ENCODE measurements at places on chromosomes 7 and 10.
A peak's percentile ranks its signal among the peaks of the same experiment; 100 is the strongest.

- no peak for DNase-seq
Measured at GRCh38 chr7:139673230-139673629, 104.6 kb downstream of the HIPK2 start.

DNA sequence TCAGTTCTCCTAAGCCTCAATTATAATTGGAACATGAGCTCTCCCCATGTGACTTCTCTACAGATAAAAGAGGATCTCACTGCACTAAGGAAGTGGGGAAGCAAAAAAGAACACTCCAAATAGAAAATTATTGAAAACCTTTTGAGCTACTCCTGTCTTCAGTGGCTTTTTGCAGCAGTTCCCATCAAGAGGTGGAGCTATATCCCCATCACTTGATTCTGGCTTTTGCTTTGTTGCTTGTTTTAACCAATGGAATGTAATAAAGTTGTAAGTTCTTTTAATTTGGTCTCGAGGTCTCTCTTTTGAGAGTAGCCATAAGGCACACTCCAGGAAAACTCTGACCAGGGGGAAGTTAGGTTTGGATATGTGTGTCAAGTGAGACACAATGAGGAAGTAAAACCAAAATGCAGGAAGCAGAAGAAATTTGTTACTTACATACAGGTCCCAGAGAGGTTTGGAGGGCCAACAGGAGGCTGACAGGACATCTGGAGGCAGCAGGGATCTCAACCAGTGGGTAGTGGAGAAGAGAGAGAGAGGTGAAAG is 569.4 kb downstream of the HTR7 start:
- peak; percentile 43 for DNase-seq

DNA sequence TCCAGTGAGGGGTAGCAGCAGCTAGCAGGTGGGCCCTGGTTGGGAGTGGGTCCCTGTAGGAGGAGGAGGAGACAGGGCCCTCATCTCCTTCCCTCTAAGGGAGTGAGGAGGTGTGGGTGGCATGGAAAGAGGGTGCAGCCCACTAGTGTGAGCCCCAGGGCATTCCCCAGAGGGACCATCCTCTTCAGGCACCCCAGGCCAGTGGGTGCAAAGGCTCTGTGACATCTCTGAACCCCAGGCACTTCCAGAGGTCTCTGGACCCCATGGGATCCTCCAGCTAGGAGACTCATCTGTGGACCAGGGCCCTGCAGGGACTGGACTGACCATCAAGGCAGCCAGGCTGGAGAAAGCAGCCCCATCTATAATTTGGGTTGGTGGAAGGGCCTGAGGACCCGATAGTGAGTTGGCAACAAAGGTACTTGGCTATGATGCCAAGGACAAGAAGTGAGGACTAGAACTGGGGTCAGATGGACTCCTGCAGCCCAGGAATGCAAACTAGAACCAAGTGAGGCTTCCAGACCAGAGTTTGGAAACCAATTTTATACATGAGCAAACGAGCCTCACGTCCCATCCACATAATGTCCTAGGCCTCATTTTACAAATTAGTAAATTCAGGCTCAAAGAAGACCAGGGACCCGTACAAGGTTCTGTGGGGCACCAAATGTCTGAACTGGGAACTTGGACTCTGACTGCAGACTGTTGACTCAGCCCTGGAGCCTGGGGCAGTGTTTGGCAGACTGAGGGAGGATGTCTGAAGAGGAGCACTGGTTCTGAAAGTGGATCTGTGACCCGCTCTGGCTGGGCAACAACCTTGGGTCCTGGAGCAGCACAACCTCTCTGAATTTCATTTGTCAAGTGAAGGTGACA is 1.4 kb upstream of the VSTM4 start:
- no peak for DNase-seq

DNA sequence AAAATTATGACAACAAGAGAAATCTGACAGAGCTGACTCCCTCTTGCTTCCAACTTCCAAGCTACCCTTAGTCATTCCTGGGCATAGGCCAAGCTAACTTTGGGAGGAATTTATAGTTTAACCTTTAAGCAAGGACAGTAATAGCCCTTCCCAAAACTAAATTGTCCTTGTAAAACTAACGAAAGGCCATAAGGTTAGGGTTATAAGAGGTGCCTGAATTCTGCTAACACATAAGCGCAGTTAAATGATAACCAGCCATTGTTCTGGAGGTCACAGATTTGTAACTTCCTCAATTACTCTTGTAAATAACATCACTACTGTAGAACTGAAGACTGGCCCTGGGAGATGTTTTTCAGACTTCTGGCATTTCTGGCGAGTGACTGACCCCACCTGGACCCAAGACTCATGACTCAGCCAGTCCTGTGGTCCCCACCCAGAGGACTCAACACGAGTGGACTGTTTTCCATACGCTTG is 481.2 kb downstream of the KCNMA1 start:
- no peak for DNase-seq

DNA sequence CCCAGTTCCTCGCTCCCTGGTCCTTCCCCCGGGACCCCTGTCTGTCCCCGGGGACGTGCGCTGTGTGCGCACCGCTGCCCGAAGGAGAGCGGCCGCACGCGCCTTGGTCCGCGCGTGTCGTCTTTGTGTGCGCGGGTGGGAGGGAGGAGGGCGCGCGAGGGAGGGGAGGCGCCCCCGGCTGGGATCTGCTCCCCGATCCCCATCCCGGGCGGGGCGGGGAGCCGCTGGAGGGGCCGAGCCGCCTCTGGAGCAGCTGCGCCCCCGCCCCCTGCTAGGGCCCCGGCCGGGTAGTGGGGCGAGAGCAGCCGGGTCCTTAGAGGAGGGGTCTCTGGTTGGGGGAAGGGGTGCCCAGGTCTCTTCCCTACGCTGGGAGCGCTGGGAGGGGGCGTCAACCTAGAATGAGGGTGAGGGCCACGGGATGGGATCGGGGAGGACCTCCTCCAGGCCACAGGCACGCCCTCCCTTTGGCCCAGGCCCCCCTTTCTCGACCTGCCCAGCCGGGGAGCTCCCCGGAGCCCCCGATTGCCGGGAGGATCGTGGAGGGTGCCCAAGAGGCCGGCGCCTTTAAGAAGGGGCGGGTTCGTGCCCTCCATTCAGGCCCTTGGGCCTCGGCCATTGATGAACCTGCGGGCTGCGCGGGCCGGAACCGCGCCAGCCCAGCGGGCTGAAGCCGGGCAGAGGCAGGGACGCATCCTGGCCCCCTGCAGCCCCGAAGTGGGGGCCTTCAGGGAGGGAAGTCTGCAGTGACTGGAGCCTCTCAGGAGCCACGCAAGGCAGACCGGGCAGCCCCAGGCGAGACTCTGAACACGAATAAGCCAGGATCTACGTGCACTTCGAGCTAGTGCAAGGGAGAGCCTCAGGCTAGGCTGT is 678 bp downstream of the SH2B2 start:
- DNase-seq = no peak

DNA sequence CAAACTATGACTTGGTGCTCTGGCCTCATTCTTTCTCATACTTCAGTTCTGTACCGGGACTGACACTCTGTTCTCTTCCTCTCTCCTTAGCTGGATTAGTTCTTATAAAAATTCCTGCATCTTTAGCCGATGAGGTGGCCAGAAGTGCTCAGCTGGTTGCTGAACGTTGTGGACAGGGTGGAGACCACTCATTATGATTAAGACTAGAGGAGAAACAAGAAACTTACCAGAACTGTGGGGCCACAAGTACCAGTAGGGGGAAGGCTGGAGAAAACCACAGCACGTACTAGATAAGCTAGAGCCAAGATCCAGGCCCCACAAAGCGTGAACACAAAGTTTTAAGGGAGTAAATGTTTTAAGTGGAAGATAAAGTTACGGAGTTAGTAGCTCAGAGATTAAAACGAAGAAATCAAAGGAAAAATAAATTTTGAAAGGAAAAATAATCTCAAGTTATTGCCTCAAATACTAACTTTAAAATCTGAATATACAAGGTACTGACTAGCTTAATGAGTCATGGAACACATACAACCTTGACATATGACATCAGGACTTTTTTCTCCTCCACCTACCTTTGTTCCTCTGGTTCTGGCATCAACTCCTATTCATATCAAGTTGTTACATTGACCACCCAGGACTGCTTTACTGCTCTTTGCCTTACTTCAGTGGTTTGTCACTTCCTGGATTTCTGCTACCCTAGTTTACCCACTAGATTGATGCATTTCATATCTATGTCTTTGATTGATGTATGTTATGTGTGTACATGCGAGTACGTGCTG is 469.0 kb downstream of the TFEC start:
- DNase-seq = no peak

GRCh38 chr10:759898-760477 is 70.5 kb upstream of the DIP2C start:
- no peak for DNase-seq

GRCh38 chr10:34104829-34105572 is 710.1 kb downstream of the PARD3 start:
- DNase-seq = no peak

- peak; percentile 25 for DNase-seq
Measured at GRCh38 chr10:26890956-26891355, 30.2 kb upstream of the ABI1 start.

DNA sequence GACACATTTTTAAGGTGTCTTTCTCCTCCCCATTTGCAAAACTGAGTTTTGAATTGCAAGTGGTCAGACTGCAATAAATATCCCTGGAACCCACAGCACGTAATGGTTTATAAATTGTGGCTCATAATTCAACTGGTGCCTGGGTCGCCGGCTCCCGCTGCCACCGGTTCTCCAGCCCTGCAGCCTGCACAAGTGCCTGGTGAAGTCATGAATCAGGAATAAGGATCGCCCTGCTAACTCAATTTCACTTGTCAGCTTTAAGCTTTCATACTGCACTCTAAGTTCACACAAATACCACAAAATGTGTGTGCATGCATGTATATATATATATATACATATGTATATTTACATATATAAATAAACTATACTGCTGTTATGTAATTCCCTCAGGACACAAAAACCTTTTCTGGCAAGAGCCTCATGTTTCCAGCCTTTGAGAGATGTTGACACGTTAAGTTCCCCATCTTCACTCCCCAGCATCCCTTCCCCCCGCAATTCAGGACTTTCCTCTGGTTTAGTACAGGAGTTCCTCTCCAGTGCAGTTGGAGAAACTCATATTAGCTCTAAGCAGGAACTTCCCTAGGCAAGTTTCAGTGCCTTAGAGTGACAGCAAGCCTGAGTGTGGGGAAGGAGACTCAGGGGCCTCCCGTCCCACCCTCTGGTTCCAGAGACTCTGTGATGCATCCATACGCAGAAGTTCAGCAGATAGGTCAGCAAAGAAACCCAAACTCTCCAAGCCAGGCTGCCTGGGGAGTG is 129.2 kb upstream of the UNC5B start:
- no peak for DNase-seq

GRCh38 chr7:118793582-118793981 is 569.1 kb downstream of the ANKRD7 start:
- no peak for DNase-seq

DNA sequence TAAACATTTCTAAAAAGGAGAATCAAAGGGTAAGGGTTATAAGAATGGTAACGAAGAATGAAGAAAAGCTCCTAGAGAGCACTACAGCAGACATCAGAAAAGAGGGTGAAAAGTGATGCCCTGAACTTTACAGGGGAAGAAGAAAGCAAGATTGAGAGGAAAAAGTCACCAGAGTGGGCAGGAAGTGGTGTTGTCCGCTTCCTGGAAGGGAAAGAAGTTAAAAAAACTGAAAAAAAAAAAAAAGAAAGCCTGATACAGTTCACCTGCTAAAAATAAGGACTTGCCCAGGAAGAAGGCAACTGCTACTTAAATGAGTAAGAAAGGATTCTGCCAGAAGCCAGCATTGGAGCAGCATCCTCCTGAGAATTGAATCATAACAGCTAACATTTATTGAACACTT is 330.1 kb upstream of the PHF14 start:
- no peak for DNase-seq

- no peak for DNase-seq
Measured at GRCh38 chr7:43458330-43459018, 124.4 kb upstream of the STK17A start.

GRCh38 chr10:94412449-94412848 is 10.1 kb downstream of the TBC1D12 start:
- DNase-seq = no peak

Measured in Panc1 (cell line).